NCI-H1930 (cell line): ENCODE measurements at places on chromosomes 6 and 20.

- no peak for DNase-seq
Observed at GRCh38 chr6:157271441-157271840, 51.9 kb downstream of the TMEM242 start.

DNA sequence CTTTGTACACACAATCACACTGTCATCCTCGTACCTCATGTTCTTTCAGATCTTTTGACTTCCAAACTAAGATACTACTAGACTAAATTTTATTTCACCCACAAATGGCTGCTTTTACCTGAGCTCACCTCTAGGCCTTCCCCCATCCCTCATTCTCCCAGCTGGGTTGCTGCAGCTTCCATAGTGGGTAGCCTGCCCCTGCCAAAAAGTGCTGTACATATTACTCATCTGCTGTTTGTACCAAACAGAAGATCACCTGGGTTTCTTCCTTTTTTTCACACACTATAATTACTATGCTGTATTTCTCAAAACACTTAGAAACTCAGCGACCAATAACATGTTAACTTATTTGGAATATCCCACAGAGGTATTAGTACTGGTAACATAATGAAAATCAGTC is 267.6 kb upstream of the PRDM1 start:
- DNase-seq: no peak

DNA sequence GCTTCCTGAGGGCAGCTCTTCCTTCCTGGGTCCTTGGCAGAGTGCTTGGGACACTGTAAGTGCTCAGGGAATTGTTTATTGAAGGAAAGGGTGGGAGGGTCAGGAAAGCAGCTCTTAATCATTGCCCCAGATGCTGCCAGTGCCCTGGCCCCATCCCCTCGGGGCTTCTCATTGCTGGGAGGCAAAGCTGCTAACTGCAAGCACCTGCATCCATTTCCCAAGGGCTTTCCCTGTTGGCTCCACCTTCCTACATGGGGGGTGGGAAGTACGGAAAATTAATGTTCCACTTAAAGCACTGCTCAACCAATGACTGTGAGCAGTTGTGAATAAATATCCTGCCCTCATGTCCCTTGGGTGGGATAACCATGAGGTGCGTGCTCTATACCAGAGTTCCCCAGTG is 56.4 kb downstream of the NDUFAF5 start:
- no peak for DNase-seq

DNA sequence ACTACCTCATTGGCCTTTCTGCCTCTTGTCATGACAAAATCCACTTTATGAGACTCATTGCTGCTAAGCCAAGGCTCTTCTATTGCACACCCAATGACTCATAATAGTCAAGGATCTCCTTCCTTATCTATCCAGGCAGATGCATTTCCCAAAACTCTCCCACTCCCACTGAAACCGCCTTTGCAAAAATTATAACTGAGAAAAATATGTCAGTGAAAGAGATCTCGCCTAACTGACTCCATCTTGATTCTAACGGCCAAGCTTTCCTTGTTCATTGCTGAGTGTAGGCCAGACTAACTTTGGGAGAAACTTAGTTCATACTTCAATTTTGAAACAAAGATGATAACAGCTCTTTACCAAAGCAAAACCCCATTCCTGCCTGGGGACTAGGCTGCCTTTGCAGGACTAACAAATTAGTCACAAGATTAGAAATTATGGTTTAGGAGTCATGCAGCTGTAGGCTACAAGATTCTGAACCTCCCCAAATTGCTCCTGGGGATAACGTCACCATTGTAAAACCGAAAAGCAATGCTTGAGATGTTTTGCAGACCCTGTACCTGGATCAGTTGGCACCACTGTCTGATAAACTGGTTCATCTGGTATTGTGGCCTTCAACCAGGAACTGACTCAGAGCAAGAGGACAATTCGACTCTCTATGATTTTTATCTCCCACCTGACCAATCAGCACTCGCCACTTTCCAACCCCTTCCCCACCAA is 47.1 kb downstream of the HAO1 start:
- DNase-seq: no peak

DNA sequence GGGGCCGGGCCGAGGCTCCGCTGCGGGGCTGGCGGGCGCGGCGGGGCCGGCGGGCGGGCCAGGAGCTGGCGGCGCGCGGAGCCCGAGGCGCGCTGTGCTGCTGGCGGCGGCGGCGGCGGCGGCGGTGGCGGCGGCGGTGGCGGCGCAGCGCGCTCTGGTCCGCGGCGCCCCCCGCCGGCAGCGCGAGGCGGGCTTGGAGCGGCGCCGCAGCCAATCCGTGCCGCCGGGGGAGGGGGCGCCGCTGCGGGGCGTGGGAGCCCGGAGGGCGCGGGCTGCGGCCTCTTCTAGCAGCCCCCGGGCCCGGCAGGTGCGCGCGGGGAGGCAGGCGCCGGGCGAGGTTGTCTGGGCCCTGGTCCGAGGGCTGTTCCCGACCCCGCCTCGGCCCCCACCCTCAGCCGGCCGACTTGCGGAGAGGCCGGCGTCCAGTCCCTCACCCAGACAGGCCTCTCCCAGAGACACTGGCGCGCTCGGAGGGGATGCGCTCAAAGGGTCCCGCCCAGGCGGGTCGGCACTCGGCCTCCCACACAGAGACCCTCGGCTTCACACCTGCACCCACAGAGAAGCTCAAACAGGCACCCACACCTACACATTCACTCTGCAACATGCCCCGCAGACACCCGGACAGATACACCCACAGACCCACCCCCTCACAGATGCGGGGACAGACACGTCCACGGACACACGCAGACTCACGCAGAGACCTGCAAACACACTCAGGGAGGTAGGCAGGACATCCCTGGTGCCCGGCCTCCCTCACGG is at the start of gene RIMS4:
Gene RIMS4, minus strand, starts transcription at position 156 of the 759 bp plus-strand sequence. CDS start 275 bp downstream, outside the sequence.
- peak; percentile 79 for DNase-seq

DNA sequence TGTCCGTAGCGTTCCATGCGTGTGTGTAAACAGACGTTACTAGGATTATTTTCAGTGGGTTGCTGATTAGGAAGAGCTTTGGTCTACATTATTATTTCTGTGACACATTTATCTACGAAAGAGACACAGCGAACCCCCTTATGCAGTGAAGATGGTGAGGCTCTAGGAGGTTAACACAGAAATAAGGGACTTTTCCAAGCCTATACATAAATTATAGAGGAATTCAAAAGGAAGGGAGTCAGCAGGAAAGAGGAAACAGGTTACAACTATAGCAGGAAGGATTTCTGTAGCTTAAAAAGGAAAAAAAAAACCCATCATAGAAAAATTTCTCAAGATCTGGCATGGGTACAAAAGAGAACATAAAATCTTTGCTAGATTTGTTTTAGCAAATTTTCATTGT is 12.9 kb upstream of the RPS6KA2 start:
- DNase-seq: no peak

GRCh38 chr6:75178757-75179156 is 27.1 kb downstream of the COL12A1 start:
- DNase-seq: no peak

DNA sequence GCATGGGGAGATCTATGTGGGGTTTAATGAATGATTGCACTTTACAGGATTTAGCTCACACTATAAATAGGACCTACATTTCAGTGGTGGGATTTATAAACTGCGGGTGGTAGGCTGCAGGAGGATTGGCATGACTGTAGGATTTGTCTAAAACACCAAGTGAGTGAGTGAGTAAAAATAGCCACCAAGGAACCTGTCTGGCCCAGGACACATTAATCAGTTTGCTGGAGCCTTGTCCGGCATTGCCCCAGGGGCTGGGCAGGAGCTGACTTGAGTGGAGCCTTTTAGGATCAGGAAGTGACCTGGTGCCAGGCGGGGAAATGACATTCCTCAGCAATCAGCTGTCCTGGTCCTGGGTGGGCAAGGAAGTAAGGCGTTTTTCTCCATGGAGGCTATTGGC is 278.7 kb upstream of the PRND start:
- DNase-seq: no peak

DNA sequence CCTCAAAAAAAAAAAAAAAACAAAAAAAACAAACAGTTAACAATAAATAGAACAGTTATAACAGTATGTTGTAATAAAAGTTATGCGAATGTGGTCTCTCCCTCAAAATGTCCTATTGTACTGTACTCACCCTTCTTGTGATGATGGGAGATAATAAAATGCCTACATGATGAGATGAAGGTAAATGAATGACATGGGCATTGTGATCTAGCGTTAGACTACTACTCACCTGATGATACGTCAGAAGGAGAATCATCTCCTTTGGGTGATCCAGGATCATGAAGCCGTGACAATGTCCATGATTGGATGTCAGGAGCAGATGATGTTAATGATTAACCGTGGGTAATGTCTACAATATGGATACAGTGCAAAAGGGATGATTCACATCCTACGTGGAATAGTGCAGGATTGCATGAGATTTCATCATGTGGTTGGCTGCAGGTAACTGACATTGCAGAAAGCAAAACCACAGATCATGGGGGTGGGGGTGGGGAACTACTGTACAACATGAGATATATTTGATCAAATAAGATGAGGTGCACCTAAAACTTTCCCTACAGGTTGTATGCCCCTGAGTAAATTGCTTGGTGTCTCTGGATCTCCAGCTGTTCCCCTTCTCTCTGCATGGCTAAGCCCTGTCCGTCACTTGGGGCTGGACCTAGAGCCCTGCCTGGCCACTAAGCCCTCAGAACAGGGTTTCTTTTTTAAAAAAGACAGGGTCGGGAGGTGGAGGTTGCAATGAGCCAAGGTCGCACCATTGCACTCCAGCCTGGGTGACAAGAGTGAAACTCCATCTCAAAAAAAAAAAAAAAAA is 6.2 kb upstream of the RBCK1 start:
- peak; percentile 85 for DNase-seq

DNA sequence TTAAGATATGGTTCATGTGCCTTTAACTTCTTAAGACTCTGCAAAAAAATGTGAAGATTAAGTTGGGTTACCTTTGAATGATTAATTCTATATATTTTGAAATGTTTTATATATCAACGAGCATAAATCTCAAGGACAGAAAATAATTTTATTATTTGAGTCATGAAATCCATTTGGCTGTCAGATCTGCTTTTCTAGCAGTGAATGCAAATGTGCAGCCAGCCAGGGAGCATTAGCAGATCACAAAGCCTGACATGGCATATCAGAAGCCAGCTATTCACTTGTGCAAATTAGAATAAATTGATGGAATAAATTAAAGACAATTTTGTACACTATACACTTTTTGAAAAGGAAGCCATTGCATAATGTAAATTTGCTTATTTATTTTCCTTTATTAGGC is 424.3 kb downstream of the ADGRB3 start:
- DNase-seq: no peak

- DNase-seq: no peak
Observed at GRCh38 chr20:3825526-3825925, 5.2 kb downstream of the AP5S1 start.

DNA sequence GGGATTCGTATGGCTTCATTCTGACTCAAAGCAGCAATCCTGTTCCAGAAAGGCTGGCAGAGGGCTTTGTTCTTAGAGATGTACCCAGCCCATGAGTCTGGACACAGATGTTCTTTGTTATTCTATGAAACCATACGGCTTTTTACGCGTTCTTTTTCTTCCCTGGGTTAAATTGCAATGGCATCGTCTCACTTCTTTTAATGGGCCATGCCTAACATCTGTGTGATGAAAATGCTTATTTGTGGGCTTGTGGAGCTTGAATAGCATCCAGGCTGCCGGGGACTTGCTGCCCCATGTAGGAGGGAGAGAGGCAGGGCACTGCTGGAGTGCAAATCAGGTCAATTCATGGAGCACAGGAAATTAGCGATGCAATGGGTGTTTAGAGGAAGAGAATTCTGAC is 19.4 kb downstream of the FAM50B start:
- no peak for DNase-seq

DNA sequence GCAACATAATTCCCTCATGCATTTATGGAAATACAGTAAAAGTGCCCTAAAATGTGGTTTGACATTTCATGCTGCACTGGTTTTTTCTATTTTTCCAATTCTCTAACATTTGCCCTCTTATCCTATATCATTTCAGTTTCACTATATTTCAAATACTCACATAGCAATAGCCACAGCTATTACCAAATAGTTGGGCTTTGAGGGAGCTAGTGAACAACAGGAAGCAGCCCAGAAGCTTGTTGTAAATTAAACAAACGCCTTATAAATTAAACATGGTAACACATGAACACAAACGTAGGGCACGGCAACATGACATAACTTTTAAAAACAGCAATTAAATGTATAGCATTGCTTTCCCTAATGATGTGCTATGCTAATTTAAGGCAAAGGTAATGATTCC is 469.0 kb downstream of the CDC5L start:
- no peak for DNase-seq

DNA sequence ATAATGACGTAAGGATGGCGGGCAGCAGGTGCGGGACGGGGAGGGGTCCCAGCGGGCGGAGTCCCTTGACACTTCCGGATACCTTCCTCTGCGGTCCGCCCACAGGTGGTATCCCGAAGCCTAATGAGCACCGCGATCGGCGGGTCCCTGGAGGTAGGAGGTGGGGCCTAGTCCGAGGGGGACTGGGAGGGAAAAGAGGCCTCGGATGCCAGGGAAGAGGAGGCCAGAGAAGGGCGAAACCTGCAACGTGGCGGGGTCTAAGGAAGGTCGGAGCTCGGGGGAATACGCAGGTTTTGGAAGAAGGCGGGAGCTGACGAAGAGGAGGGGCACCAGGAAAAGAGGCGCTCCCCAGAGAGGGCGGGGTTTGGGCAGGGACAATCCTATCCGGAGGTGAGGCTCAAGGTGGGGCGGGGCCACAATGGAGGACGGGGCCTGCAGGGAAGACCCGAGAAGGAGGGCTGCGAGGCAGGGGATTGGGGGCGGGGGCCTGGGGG is 3.7 kb downstream of the PRSS16 start:
- DNase-seq: peak; percentile 86

DNA sequence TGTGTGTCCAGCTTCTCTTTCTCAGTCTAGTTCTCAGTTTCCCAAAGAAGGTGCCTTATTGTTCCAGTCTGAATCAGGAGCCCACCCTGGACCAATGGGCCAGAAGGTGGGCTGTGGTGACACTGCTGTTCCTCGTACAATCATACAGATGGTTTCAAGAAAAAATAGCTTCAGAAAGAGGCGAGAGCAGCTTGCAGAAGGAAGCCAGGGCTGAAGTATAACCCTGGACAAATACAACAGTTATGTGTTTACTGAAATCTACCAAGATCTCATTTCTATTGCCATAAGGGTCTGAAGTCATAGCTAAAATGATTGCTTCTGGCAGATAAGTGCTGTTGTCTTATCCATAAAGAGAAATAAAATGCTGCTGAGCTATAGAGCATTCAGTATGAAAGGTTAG is 75.4 kb downstream of the PFDN4 start:
- DNase-seq: no peak

DNA sequence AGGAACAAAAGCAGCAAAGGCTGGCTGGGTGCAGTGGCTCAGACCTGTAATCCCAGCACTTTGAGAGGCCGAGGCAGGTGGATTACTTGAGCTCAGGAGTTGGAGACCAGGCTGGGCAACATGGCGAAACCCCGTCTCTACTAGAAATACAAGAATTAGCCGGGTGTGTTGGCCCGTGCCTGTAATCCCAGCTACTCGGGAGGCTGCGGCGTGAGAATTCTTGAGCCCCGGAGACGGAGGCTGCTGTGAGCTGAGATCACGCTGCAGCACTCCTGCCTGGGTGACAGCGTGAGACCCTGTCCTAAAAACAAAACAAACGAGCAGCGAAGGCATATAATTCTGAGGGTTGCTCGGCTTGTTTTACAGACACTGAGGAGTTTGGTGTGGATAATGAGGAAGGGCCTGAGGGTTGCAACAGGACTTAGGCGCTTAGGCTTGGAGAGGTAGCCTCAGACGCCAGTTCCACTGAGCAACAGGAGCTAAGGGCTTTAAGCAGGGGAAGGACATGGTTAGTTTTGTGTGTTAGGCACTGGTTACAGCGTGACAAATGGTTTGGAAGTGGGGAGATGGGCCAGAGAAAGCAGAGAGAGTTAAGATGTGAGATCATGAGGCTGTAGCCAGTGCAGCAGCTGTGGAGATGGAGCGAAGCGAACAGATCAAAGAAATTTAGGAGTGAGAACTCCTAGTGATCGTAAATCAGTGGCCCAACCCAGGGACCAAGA is 1.2 kb downstream of the MYH7B start:
- DNase-seq: no peak
